ENCODE measurements at places on chromosomes 6 and 20.

DNA sequence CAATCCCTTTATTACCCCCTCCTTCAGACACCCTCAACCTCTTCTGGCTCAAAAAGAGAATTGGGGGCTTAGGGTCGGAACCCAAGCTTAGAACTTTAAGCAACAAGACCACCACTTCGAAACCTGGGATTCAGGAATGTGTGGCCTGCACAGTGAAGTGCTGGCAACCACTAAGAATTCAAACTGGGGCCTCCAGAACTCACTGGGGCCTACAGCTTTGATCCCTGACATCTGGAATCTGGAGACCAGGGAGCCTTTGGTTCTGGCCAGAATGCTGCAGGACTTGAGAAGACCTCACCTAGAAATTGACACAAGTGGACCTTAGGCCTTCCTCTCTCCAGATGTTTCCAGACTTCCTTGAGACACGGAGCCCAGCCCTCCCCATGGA lies 2.2 kb downstream of the TNF start:
- no peak for DNase-seq

GRCh38 chr6:153032255-153032882 lies 29.9 kb upstream of the MTRF1L start:
- peak; percentile 27 for DNase-seq

- peak; percentile 36 for DNase-seq
Measured at GRCh38 chr6:26104457-26105108, 17.4 kb downstream of the HFE start.

DNA sequence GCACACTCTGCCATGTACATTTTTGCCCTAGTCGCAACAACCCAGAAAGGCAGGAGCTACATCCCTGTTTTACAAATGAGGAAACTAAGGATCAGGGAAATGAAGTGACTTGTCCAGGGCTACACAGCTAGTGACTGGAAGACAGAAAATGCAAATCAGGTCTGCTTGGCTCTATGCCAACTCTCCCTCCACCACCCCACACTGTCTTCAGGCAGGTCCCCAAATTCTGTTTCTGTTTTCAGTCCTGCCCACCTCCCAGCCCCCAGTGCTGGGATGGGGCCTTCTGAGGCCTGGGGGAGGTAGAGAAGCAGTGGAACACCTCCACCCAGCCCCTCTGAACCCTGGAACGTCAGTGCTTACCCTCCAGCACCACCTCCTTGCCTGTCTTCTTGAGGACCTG lies 5.1 kb downstream of the SNTA1 start:
- no peak for DNase-seq

DNA sequence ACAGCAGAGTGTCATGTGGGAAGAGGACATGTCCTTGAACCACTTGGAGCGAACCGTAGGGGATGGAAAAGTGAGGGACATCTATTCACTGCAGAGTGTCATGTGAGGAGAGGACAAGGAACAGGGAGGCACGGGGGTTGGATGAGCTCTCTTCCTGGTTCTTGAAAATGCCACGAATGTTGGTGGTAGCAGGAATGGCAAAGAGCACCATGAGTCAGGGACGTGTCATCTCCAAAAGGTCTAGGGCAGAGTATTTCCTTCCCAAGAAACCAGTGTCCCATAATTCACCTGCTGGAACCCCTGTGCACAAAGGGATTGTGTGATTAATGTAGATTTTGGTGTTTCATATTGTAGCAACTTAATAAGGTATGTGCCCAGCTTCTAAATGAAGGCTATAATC lies 136.8 kb downstream of the BFSP1 start:
- DNase-seq: peak; percentile 2

GRCh38 chr20:63482021-63482587 lies 9.6 kb upstream of the KCNQ2 start:
- no peak for DNase-seq

DNA sequence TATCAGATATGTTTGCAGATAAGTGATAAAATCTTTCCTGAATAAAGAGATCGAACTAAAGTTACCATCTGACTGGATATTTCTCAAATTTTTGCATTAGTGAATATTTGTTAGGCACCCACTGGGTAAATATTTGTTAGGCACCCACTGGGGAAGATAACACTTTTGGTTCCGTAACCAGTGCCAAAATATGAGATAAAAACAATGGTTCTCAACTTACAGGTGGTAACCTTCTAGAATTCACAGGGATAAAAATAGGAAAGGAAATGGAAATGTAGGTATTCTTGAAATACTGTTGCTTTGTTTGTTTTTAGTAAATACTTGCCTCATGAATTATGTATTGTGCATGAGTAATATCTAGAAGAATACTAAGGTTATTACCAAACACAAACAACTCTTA lies 245.0 kb upstream of the KHDRBS2 start:
- DNase-seq: no peak

- no peak for DNase-seq
Measured at GRCh38 chr6:24982231-24982630, 46.5 kb upstream of the RIPOR2 start.

DNA sequence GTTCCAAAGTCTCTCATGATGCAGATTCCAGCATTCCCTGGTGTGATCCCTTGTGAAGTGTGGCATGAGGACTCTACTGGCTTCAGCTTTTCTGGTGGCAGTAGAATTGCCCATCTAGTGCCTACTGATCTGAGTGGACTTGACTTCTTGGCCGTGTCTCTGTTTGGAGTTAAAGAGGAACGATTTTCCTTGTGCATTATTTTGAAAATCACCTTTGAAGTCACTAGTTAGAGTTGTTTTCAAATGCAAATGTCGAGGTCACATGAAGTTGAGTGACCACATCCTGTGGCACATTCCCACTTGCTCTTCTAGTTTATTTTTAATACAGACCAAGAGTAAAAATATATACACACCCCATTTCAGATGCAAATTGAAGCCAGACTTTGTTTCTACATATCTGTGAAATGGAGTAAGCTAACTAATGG lies 270.7 kb upstream of the TAB2 start:
- no peak for DNase-seq

- no peak for DNase-seq
Measured at GRCh38 chr20:41716911-41717310, 98.7 kb upstream of the CHD6 start.

GRCh38 chr6:87151471-87151780 lies 3.9 kb upstream of the ZNF292 start:
- no peak for DNase-seq

DNA sequence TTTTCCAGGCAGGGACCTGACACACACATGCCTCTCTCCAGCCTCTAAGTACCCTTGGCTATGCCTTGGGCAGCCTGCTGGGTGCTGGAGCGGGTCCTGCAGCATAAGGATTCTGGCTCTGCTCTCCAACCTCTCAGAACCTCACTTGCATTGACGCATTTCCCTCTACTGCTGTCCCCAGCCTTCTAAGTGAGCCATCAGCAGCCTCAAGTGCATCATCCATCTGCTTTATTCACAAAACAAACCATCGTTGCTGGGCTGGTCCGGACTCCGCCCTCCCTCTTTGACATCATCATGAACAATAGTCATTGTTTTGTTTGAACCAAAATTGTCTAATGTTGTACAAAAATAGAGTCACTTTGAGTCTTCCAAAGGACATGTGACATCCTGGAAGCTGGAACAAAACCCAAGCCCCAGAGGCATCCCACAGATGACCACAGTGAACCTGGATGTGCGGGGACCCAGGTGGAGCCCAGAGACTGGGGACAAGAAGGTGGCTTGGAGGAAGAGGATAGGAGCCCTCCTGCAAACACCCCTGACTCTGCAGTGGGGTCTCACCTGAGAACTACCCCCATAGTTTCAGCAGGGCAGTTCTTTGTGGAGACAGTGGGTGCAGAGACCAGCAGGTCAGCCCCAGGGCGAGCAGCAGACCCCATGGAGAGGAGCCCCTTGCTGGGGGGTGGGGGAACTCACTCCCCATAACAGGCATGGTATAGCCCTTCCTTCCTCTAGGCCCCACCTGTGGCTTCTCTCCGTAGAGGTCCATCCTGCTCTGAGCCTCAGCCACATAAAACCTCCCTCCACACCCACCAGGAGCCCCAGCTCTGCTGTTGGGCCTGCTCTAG lies 230.1 kb downstream of the SYNDIG1 start:
- DNase-seq: no peak

DNA sequence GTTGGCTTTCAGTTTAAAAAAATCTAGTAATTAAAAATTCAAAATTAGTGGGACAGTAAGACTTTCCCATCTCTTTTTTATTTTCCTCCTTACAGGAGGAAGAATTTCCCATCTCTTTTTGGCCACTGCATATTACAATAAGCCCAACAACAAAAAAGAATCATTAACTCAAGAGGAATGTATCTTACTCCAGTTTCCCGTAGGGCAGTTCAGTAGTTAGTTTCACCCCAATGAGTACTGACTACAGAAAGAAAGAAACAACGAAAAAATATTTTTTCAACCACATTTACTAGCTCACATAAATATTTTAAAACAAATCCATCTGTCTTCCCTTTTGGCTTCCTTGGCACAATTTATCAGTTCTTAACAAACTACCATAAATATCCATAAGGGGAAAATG lies 14.9 kb upstream of the BLOC1S5 start:
- no peak for DNase-seq

DNA sequence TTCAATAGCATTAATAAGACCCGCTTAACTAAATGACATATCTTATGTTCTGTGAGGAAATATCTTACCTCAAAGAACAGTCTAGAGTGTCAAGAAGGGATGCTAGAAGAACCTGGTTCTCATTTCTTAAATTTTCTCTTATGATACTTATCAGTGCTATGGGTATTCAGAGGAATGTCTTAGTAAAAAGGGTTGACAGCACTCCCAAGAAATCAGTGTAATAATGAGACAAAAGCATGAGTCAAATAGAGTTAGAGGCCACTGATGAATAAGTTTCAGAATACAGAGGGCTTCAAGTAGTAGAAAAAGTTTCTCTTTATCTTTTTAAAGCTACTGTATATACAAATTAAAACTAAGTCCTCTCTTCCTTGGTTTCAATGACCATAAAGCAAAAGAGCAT lies 242.8 kb downstream of the GJA1 start:
- no peak for DNase-seq

- DNase-seq: no peak
Measured at GRCh38 chr6:159168536-159169192, 536 bp upstream of the FNDC1 start.

DNA sequence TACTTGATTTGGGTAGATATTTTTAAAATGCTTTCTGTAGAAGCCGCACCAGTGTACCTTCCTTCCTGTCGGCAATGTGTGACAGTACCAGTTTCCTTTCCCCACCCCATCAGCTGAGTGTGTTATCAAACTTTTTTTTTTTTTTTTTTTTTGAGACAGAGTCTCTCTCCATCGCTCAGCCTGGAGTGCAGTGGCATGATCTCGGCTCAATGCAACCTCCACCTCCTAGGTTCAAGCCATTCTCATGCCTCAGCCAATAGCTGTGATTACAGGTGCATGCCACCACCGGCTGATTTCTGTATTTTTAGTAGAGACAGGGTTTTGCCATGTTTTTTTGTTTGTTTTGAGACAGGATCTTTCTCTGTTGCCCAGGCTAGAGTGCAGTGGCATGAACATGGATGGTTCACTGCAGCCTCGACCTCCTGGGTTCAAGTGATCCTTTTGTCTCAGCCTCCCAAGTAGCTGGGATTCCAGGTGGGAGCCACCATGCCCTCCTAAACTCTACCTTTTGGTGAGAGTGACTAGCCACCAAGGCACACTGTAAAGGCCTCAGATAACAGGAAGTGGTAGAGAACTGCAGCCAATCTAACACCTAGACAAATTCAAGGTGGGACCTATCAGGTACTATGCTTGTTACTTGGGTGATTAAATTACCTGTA lies 26.5 kb upstream of the ZBTB22 start:
- DNase-seq: no peak

DNA sequence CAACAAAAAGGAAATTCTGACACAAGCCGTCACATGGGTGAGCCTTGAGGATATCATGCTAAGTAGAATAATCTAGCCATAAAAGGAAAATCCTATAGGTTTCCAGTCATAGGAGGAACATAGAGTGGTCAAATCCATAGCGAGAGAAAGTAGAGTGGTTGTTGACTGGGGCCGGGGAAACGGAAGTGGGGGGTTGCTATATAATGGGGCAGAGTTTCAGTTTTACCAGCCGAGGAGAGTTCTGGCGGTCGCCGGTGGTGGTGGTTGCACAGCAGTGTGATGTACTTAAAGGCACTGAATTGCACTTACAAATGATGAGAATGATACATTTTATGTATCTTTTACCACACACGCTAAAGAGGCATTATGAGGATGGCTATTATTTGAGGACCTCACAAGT lies 4.9 kb downstream of the GPR31 start:
- DNase-seq: no peak

GRCh38 chr6:99334526-99335127 lies 14.8 kb downstream of the FAXC start:
- DNase-seq: peak; percentile 57

DNA sequence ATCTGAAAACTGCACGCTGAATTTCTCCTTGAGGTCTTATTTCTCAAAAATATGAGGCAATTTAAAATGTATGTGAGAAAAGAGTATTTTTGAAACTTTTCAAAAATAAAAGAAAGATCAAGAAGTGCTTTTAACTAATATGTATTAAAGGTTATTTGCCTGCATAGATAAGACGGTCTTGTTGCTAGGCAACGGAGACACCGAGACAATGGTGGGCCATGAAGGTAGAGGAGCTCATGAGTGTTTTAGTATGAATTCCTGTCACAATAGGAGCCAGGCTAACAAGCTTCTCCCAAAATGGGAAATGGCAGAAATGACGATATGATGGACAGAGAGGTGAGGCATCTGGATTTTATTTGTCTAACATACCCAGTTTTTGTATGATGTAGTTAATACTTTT lies 308.2 kb downstream of the SLC35F1 start:
- no peak for DNase-seq

GRCh38 chr6:79586548-79586947 lies 44.6 kb upstream of the SH3BGRL2 start:
- DNase-seq: peak; percentile 50

- no peak for DNase-seq
Measured at GRCh38 chr6:149962461-149963211, 1.1 kb upstream of the ULBP1 start.

GRCh38 chr6:52176550-52176949 lies 9.6 kb upstream of the IL17A start:
- DNase-seq: no peak

DNA sequence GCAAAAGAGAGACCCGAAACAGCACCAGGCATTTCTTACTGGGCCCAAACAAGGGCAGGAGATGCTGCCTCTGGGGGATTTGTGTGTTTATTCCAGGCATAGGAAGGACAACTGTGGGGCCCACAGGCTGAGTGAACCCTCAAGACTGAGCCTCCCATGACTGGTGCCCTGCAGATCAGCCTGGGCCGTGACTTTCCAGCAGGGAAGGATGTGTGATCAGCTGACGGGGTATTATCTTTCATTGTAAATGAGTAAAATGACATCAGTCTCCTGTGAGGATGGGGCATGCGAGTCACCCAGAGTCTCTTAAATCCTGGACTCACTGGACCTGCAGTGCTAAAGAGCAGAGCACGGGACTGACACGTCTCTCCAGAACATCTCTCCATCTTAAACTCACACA lies 3.9 kb upstream of the TEAD3 start:
- no peak for DNase-seq

All from HCT116 (cell line).